ENCODE measurements at places on chromosomes 2 and 18. TPM values are rescaled to one million over a fixed set of nuclear protein-coding genes. Genes with fewer than 3 reads are reported as not detected.

Gene CTLA4
- 1.2 TPM for total RNA-seq

Gene PSMD1
- total RNA-seq: 60.2 TPM

Gene DNMT3A
- total RNA-seq: 12.8 TPM

Gene RFTN2
- 4.9 TPM for total RNA-seq

Gene C2orf81
- 0.87 TPM for total RNA-seq

Gene FNDC4
- total RNA-seq: 4.7 TPM

Gene KATNAL2
- total RNA-seq: 2.3 TPM

Gene CNTNAP5
- total RNA-seq: not detected

Gene HOXD12
- not detected for total RNA-seq

Gene RBM44
- total RNA-seq: 0.93 TPM

Gene GALNT14
- total RNA-seq: 6.6 TPM

Gene DSG2
- 35.4 TPM for total RNA-seq

Gene FRZB
- 10.7 TPM for total RNA-seq

Gene FHOD3
- total RNA-seq: 13.3 TPM

Gene POTEE
- not detected for total RNA-seq

Gene GKN1
- total RNA-seq: not detected

Gene PLB1
- total RNA-seq: 3.9 TPM

Gene KCNG2
- total RNA-seq: not detected

Gene SIX2
- total RNA-seq: 0.60 TPM

Gene SLC16A14
- total RNA-seq: 9.2 TPM

Gene CHRND
- total RNA-seq: not detected

Gene DTNA
- total RNA-seq: 15.9 TPM

Gene SP100
- total RNA-seq: 38.7 TPM

Gene KIF5C
- 0.30 TPM for total RNA-seq

Gene LYPD1
- 0.34 TPM for total RNA-seq

Gene HOXD9
- total RNA-seq: 0.26 TPM

Gene NFATC1
- 15.0 TPM for total RNA-seq

Gene TBR1
- total RNA-seq: not detected

Gene PLCL1
- total RNA-seq: 2.4 TPM

Gene PPM1B
- 63.9 TPM for total RNA-seq

Gene SATB2
- total RNA-seq: 12.1 TPM

Gene CCDC148
- total RNA-seq: not detected

Gene ABCG5
- not detected for total RNA-seq

Gene TCF23
- not detected for total RNA-seq

Gene KIF1A
- total RNA-seq: 3.5 TPM

Gene ALPP
- total RNA-seq: not detected

Gene ZSWIM2
- not detected for total RNA-seq

Gene ALPI
- total RNA-seq: not detected

Gene GRP
- not detected for total RNA-seq

Gene ASB18
- total RNA-seq: not detected

Gene GDF7
- 1.9 TPM for total RNA-seq

Gene COL3A1
- total RNA-seq: 73.2 TPM

Data from suprapubic skin (tissue), 4 donors.